IMR-90 (cell line): ENCODE measurements at places on chromosomes 12 and 14. TPM values are rescaled to one million over a fixed set of nuclear protein-coding genes. Genes with fewer than 3 reads are reported as not detected.

The ADGRD1 gene
- total RNA-seq = not detected in 2 replicates

- no peak for DNase-seq
These were observed 6.1 kb downstream of the MMP14 start for GRCh38 chr14:22842211-22843122.

The P2RX2 gene
- not detected in 2 replicates for total RNA-seq

DNA sequence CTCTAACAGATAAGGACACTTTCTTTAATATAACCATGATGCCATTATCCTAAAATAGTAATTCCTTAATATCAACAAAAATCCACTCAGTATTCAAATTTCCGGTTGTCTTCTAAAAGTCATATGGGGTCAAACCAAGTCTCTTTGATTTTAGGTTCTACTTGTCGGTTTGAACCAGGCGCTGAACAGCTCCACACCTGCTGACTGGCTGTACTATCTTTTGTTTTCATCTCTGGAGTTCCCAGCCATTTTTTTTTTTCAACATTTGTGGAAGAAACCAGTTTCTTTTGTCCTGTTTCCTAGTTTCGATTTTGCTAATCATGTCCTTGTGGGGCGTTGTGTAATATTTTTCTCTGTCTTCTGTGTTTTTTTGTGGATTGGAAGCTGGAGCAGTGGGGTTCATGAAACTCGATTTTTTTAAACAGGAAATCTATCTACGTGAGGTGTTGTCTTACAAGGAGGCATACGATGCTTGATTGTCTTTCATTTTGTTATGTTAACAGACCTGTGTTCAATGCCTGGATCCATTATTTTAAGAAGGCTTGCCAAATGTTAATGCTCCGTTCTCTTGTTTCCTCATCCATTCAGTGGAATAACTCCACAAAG lies 50.2 kb downstream of the FZD10 start:
- DNase-seq = no peak

DNA sequence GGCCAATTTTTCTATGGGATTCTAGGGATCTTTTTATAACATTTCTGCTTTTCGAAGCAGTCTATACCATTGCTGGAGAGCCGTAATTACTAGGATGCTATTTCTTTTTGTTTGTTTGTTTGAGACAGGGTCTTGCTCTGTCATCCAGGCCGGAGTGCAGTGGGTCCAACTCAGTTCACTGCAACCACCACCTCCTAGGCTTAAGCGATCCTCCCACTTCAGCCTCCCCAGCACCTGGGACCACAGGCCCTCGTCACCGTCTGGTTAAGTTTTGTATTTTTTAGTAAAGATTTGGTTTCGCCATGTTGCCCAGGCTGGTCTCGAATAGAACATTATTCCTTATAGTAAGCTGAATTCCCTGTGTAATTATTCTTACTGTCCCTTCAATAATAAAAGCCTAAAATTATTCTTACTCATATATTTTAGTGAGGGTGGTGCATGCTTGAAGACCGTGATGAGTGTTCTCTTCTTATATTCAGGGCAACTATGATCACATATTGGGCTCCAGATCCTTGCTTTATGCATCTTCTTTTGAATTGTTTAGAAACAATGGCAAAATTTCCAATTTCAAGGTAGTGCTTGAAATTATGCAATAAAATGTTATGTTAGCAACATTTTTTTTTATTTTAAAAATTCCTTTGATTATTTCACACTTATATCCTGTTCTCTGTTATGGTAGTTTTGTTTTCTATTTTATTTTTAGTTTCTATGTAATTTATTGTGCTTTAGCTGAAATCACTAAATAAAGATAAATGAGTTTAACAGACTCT lies 66.2 kb downstream of the CRADD start:
- no peak for DNase-seq

- DNase-seq = peak; percentile 95
These were observed 8.5 kb downstream of the WSB2 start for GRCh38 chr12:118052324-118053070.

The KCNC2 gene
- total RNA-seq = not detected in 2 replicates

DNA sequence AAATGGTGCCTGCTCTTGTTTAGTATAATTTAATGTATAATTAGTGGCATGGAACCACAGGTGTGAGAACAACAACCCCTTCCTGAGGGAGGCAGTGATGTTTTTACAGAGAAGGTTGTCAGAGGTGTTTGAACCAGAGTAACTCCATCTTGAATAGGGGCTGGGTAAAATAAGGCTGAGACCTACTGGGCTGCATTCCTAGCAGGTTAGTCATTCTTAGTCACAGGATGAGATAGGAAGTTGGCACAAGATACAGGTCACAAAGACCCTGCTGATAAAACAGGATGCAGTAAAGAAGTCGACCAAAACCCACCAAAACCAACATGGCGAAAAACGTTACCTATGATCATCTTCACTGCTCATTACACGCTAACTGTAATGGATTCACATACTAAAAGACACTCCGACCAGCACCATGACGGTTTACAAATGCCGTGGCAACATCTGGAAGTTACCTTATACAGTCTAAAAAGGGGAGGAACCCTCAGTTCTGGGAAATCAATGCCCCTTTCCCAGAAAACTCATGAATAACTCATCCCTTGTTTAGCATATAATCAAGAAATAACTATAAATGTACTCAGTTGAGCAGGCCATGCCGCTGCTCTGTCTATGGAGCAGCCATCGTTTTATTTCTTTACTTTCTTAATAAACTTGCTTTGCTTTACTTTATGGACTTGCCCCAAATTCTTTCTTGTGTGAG lies 47.8 kb upstream of the LTA4H start:
- peak; percentile 11 for DNase-seq

The IL22 gene
- total RNA-seq = not detected in 2 replicates

DNA sequence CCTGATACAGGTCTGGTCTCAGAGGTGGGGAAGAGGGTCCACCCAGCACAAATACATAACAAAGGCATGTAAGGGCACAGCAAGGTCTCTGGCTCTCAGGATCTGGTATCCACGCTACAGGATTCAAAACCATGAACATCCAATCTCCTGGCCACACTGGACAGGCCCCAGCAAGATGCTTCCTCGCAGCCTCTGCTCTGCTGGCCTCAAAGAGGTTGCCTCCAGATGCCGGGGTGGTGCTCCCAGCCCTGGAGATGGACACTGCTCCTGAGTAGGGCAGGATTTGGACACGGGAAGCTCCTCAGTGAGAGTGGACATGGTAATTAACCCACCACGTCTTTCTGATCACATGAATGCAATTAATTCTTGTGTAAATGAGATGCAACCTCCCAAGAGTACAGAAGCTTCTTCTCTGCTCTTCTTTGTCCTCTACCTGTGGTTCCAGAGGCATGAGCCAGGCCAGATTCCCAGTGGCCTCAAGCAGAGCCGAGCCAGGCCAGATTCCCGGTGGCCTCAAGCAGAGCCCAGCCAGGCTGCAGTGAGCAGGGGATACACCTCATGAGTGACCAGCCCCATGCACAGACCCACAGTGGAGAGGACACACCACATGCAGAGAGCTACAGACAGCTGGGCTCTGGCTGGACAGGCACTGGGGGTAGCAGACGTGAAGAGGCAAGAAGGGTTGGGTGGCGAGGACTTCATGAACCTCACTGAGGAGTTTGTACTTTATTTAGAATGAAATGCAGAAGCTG lies 186.4 kb downstream of the PIWIL1 start:
- no peak for DNase-seq

DNA sequence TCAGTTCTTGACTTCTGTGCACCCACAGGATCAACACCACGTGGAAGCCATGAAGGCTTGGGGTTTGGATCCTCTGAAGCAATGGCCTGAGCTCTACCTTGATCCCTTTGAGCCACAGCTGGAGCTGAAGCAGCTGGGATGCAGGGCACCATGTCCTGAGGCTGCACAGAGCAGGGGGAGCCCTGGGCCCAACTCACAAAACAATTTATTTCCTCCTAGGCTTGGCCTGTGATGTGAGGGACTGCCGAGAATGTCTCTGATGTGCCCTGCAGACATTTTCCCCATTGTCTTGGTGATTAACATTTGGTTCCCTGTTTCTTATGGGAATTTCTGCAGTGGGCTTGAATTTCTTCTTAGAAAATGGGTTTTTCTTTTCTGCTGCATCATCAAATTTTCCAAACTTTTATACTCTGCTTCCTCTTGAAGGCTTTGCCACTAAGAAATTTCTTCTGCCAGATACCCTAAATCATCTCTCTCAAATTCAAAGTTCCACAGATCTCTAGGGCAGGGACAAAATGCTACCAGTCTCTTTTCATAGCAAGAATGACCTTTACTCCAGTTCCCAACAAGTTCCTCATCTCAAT lies 288.2 kb downstream of the CCDC59 start:
- no peak for DNase-seq

- DNase-seq = peak; percentile 56
These were observed 54.5 kb downstream of the VCPKMT start for GRCh38 chr14:50061664-50062437.

- DNase-seq = no peak
These were observed 174.5 kb downstream of the ETNK1 start for GRCh38 chr12:22799503-22799902.

DNA sequence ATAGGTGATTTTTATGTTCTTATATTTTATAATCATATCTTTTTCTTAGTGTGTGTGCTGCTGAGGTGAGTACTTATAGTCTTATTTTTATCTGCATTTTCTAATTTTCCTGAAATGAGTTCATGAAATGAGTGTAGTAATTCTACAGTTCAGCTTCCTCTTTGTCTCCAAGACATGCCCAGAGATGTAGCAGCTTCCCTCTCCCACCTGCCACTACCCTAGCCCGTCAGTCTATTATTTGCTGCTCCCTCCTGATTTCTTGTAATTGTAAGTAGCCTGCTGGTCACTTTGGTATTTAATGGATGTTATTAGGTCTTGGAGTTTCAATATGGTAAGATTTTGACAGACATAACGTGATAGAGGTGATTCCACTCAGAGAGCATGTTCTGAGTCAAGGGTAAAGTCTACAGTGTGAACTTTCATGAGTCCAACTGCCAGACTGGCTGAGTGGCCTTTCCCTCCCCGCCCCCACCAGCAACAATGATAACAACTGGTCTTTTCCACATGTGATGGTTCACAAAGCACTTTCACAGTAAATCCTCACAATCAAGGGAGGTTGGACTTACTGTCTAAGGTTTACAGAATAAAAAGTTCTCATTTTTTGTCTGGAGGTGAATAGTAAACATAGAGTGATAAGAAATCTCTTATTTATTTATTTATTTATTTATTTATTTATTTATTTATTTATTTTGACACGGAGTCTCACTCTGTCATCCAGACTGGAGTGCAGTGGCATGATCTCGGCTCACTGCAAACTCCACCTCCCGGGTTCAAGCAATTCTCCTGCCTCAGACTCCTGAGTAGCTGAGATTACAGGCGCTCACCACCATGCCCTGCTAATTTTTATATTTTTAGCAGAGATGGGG lies 4.2 kb upstream of the RIPK3 start:
- DNase-seq = no peak

- no peak for DNase-seq
These were observed 171.2 kb downstream of the CALM1 start for GRCh38 chr14:90567991-90568390.

DNA sequence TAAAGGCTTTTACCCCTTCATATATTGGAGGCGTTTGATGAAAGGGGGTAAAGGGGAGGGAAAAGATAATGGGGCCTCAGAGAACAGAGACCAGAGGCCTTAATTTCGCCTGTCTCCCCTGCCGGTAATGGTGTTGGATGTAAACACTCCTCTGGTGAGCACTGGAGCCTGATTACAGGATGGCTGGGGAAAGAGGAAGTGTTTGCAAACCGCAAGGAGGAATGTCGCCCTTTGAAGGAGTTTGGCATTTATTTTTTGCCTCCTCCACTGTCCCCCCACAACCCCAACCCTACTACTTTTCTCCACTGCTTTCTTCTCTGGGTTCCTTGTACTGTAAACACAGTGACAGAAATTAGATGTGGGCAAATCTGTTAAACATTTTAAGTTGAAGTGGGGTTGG lies 211.9 kb upstream of the TBX3 start:
- peak; percentile 42 for DNase-seq

The SERPINA12 gene
- not detected in 2 replicates for total RNA-seq

The CLEC4D gene
- total RNA-seq = not detected in 2 replicates

GRCh38 chr14:59511916-59512575 lies 27.7 kb downstream of the JKAMP start:
- DNase-seq = no peak

GRCh38 chr14:76666746-76667145 lies 94.5 kb upstream of the VASH1 start:
- no peak for DNase-seq

- no peak for DNase-seq
These were observed 381.6 kb downstream of the VRK1 start for GRCh38 chr14:97178781-97179180.

DNA sequence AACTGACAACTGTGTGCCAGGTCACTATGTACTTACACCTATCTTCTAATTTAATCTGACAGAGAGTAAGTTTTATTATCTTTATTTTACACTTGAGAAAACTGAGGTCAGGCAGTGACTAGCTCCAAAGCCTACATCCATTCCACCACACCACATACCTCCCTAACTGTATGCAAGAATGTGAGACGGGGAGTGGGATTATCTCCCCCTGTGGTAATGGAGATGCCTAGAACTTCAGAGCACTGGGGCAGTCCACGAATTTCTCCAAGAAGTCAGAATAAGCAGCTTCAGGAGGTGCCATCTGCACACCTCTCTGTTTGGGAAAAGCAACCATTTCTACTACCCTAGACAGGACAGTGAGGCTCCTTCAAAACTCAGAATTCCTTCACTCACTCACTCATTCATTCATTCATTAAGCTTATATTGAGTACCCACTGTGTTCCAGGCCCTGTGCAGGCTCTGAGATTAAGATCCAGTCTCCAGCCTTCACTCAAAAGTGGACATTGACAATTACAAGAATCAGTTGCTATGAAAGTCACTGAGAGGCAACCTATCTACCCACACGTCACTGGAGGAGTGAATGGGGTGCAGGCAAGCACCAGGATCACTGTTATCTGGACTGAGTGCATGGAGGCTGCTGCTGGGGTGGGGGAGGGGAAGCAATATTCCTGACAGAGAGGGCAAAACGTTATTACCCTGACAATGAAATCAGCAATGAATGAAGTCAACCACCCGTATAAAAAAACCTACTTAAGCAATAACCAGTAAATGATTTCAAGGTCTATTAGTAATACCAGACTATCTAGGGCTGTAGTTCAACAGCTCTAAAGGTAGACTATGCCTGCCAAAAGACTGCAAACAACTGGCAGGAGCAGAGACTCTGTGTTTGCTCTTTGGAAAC lies 18.0 kb downstream of the SLC7A7 start:
- no peak for DNase-seq

DNA sequence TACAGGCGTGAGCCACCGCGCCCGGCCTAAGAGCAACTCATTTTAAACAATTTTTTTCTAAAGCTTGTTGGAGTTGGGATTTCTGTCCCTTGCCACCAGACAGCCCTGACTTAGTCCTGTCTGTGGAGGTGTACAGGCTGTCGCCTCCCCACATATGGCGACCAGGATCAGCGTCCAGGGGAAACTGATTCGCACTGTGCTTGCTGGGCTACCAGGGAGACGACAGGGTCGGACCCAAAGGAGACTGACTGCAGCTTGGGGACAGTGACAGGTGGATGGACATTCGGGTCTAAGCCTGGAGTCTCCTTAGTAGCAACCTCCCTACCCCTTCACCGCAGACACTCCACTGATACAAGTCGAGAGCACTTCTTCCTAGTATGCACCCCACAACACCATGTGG lies 40.3 kb downstream of the TRAFD1 start:
- DNase-seq = no peak
